ENCODE measurements at places on chromosomes 1 and 21.

DNA sequence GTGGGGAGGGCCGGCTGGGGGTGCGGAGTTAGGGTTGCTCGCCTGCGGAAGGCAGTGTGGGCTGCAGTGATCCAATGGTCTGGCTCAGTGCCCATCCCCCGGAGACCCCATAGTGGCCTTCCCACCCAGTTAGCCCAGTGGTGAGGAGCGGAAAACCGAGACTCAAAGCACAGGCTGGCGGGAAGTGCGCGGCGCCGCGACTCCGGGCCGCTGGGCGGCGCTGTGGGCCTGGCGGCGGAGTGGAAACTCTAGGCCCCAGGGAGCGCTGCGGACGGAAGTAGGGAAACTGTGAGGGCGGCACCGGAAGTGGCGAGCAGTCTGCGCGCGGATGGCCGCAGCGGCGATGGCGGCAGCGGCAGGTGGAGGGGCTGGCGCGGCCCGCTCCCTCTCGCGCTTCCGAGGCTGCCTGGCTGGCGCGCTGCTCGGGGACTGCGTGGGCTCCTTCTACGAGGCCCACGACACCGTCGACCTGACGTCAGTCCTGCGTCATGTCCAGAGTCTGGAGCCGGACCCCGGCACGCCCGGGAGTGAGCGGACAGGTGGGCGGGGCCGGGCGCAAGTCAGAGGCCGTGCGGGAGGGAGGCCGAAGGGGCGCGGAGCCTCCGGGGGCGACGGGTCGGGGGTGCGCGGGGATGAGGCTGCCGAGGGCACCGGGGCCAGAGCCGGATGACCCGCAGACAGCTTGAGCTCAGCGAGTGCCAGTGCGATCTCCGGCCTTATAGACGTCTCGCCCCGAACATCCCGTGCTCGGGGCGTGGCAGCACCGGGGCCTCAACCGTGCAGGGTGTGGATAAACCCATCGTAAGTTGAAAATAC, at the start of gene ADPRS:
TSS of gene ADPRS (plus strand) at position 316 of the 816 bp plus-strand sequence. CDS start at position 329, 13 bp downstream.
- peak; percentile 91 for DNase-seq

DNA sequence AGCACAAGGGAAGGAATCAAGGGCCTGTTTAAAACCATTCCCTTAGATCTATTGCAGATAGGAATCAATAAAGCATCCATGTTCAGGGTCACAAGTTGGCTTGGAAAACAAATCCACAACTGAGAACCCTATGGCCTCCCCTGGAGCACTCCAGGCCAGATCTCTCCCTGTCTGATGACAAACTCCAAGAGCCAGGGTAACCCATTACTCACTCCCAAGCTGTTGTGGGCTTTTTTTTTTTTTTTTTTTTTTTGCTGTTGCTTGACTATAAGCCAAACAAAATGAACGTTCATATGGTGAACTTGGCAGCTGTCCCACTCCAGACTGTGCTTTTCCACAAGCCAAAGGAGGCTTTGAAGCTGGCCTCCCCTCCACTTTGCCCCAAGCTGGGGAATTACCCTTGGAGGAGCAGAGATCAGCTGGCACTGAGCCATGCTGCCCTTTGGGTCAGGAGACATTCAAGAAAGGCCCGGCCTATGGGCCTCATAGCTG, 35.7 kb upstream of the VAV3 start:
- peak; percentile 72 for DNase-seq

- DNase-seq: no peak
Measured at GRCh38 chr1:16625497-16626408, 12.4 kb upstream of the NBPF1 start.

DNA sequence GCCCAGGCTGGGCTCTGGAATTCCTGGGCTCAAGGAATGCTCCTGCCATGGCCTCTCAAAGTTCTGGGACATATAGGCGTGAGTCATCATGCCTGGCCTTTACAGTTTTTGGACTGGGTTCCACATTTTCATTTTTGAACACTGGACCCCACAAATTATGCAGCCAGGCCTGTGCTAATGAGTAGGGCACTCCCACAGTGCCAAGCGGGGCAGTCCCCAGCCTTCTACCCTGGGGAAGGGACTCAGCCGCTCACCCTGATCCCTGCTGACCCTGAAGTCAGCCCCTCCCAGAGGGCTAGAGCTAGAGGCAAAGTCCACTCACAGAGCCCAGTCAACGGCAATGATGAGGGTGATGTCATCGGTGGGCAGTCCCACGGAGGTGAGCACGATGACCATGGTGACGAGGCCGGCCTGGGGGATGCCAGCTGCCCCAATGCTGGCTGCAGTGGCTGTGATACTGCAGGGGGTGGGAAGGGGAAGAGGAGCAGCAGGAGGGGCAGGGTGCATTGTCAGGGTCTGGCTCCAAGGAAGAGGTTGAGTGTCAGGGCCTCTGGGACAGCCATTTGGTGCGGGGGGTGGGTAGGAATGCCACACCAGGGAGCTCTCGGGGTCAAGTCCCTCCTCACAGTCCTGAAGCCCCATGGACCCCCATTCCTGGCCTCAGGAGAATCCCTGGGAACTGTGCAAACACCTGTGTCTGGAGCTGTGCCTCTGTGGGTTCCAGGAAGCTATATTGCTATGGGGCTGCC, 27.6 kb downstream of the PODN start:
- no peak for DNase-seq

- DNase-seq: no peak
Measured at GRCh38 chr21:41966872-41967621, 13.2 kb upstream of the C2CD2 start.

- DNase-seq: no peak
Measured at GRCh38 chr1:10324627-10325026, 74.2 kb upstream of the PGD start.

- no peak for DNase-seq
Measured at GRCh38 chr1:54859700-54860391, 27.1 kb downstream of the DHCR24 start.

GRCh38 chr1:86176226-86176625, 19.7 kb upstream of the COL24A1 start:
- DNase-seq: no peak

DNA sequence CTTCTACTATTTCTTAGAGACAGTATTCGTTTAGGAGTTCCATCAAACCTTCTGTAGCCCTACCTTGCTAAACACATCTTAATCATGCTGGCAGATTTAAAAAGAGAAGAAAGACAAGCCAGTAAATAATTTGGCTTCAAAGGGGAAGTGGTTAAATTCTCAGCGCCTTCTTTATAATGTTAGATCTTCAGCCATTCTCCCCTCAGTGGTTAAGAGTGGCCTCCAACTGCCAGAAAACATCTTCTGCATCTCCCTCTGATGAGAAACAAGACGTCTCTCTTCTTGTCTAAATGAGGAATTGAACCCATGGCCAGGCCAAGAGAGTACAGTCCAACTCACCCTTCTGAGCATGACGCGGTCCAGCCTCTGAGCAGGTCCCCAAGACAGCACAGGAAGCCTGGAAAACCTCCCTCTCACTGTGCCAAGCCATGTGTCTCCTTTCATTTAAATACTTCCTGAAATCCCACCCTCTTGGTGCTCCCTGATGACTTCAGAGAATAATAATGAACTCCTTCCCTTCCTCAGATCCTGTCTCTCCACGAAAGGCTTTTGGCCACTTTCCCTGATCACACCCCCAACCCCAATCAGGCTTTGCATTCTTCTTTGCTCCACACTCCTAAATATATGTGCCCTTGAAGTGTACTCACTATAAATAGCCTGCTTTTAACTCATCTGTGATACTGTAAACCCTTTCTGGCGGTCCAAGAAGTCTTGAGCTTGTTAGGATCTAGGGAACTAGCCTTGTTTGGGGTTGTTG, 16.4 kb upstream of the LRRC52 start:
- DNase-seq: no peak

- DNase-seq: no peak
Measured at GRCh38 chr1:201884425-201884824, 4.3 kb upstream of the SHISA4 start.

DNA sequence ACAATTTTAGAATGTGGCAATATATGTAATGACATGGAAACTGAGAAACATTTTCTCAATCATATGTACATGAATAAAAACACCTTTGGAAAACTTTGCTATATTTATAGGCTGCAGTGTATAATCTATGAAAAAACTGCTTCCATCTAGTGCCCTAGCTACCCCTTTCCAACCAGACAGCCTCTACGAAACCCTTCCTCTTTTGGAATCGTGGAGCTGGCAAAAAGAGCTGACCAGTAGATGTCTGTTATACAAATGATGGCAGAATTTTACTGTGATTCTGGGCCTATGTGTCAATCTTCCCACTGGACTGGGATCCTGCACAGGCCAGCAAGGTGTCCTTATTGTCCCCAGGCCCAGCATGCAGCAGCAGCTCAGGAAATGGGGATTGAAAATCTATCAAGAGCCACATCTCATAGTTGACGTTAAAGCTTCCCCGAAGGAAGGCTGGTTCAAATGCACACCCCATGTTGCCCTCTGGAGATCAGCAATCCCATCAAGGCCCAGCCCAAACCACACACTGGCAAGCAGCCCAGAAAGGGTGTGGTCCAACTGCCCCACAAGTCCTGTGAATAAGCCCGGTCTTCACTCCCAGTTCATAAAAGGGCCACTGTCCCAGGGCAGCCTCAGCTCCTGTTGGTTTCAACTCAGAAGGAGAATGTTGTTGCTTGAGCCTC, 8.8 kb upstream of the FAM20B start:
- peak; percentile 20 for DNase-seq

DNA sequence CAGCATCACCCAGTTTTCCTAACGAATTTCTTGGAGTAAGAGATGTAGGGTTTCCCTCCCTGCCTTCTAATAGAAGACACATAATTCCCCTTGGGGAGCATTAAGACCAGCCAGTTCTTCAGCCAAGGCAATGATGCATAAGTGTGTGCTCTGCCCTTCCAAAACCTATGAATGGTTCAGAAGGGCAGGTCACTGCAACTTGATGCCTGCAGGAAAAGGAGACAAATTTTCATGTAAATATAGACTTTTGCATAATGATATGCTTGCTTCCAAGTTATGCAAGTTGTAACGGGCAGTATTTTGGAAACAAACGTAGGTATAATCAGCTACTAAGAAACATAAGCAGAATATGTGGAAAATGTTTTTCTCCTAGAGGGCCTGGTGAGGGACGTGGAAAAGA, 31.6 kb downstream of the PTGS2 start:
- no peak for DNase-seq

Measured in DMS79 treated with DMSO at 0.1 percent for 48 hours (cell line).